Islet precursor cell (in vitro differentiated cells): ENCODE measurements at places on chromosomes 11 and 22.

DNA sequence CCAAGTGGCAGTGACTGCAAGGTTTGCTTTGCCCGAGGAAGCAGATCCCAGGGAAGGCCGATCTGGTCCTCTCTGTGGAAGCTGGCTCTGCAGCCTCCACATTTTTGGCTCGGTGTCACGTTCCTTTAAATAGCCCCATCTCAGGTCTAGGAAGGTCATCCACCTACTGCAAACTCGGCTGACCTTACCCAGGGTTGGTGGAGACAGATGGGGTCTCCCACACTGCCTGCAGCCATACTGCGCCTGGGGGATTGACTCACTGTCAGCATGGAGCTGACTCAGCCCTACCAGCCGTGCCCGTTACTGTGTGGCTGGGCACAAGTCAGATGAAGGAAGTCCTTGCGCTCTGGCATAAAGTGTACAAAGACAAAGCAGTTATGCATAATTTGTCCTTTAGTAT lies 16.9 kb downstream of the CDPF1 start:
- DNase-seq: no peak

- no peak for DNase-seq
These were observed 66.1 kb downstream of the SCN3B start for GRCh38 chr11:123588117-123588863.

DNA sequence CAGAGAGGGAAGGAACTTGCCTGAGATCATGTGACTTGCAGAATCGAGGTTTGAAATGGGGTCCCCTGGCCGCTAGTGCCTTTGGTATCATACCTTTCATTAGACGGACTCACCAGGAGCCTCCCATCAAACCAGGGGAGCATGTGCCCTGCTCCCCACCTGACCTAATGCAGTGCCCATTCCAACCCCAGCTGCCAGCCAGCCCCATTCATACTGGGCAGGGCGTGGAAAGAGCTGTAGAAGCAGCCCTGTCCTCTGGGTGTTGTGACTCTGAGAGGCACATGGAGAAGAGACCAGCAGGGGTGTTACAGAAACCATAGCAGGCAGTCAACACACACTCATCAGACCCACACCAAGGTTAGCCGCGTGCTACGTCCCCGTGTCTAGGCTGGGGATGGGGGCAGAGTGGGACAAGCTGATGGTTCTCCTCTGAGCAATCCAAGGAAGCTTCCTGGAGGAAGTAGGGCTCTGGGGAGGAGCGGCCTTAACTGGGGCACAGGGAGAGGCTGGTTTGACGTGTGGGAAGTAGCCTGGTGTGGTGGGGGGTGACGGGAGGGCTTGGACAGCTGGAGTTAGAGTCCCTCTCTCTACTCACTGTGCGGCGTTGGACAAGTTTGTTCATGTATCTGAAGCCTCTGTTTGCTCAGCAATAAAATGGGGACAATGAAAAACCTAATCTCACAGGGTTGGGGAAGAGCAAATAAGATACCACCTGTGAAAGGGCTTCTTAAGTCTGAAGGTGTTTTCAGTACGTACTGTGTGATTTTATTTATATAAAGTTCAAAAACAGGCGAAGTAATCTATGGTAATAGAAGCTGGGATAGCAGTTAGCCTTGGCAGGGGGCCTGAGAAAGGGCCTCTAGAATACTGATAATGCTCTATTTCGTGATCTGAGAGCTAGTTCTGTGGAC lies 14.0 kb downstream of the GRIK4 start:
- no peak for DNase-seq

- DNase-seq: peak; percentile 83
These were observed 239.0 kb upstream of the PDGFD start for GRCh38 chr11:104402812-104403521.

DNA sequence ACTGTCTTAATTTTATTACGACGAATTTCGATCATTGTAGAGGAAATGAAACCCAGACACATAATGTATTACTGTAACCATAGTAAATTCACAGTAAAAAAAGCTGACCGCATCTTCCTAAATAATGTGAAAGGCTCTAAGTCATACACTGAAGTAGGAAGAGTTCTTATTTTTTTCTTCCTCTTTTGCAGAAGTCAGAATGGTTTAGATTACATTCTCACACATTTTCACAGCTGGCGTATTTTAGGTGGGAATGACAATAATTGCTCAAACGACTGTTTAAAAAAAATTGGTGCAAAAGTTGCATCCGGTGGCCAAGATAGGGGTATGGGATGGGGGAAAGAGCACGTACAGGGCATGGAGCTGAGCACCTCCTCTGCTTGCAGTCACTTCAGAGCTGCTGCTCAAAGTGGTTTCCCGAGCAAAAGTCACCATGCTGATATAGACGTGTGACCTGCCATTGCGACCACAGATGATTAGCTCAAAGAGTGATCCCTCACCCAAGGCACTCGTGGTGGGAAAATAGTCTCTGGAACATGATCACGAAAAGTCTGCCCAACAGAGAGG lies 35.3 kb downstream of the MMP13 start:
- DNase-seq: no peak

GRCh38 chr11:99773646-99774045 lies 752.9 kb downstream of the CNTN5 start:
- no peak for DNase-seq

- DNase-seq: no peak
These were observed at the start of gene MUC2 for GRCh38 chr11:1074244-1075221. MUC2 (plus strand) TSS chr11:1074874.

- DNase-seq: peak; percentile 43
These were observed 72.7 kb upstream of the RTL6 start for GRCh38 chr22:44570476-44571445.

DNA sequence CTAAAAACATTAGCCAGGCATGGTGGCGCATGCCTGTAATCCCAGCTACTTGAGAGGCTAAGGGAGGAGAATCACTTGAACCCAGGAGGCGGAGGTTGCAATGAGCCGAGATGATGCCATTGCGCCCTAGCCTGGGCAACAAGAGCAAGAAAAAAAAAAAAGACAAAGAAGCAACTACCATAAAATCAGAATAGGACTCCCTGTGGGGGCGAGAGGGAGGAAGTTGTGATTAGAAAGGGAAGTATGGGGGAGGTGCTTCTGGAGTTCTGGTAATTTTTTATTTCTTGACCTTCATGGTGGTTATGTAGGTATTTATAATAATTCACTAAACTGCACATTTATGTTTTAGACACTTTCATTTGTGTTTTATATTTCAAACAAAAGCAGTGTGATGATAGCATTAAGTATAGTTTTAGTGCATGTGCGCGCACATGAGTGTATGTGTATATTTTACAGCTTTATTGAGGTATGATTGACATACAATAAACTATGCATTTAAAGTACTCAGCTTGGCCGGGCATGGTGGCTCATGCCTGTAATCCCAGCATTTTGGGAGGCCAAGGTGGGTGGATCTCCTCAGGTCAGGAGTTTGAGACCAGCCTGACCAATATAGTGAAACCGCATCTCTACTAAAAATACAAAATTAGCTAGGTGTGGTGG lies 43.5 kb downstream of the SIK2 start:
- no peak for DNase-seq
